Fibroblast of skin of left biceps (primary cell): ENCODE measurements at places on chromosomes 11 and 22.

- no peak for DNase-seq
These were observed 149.0 kb downstream of the PKNOX2 start for GRCh38 chr11:125313271-125314219.

GRCh38 chr11:86551288-86552092 is 120.9 kb downstream of the ME3 start:
- DNase-seq = peak; percentile 47

DNA sequence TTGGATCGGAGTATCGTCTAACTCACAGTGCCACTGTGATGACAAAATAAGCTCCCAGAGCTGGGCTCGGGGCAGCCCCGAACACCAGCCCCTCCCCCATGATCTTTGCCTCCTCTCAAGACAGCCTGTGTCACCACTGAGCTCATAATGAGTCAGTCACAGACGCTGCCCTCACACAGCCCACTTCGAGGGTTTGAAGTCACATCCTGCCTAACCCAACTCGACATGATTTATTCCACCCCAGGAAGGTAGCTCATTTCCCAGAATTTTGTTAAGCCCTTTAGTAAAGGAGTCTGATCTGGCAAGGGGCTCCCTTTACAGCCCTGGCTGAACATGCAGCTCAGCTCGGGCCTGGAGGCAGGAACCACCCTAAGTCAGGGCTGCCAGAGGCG is 22.8 kb downstream of the MYH9 start:
- peak; percentile 72 for DNase-seq

DNA sequence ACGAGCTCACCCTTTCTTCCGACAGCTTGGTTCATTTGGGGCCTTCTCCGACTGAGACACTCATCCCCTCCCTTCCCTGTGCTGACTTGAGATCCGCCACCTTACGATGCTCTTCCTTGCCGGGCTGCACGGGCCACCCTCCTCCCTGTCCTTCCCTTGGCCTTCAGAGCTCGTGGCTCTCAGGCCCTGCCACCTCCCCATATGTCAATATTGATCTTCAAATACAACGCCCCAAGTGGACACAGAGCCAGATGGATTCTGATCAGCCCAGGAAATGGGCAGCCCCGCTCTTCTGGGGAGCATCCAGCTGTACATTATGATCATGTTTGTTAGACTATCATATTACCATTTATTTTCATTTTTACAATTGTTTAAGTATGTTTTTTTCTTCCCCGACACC is 812.8 kb downstream of the TBC1D22A start:
- no peak for DNase-seq

DNA sequence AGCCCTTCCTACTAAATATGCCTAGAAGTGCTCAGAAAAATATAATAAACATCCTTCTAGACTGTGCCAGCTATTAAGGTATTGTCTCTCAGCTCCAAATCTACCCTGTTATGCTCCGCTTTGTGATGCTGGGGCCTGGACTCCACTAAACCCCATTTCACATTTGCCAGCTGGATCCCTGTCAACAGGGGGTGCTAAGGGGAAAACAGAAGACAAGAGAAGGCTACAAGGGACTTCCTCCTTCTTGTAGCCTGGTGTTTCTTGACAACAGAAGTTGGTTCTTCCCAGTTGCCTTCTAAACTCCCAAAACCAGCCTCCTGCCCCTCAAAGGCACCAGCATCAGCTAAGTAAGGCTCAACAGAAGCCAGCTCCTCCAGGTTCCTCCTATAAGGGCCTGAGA is 5.2 kb downstream of the NUMA1 start:
- DNase-seq = no peak

GRCh38 chr11:116099541-116099940 is 595.3 kb upstream of the CADM1 start:
- DNase-seq = no peak

DNA sequence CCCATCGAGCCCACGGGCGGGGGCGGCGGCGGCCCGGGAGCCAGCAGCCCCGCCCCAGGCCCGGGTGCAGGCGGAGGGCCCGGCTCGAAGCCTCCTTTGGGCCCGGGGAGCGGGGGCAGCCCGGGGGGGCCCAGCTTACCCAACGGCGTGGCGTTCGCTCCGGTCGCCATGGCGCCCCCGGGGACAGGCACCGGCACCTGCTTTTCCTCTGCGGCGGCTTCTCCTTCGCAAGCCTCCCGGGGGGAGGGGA is 194 bp downstream of the SF1 start:
- no peak for DNase-seq

- DNase-seq = no peak
These were observed 473.4 kb downstream of the MN1 start for GRCh38 chr22:27327981-27328721.

DNA sequence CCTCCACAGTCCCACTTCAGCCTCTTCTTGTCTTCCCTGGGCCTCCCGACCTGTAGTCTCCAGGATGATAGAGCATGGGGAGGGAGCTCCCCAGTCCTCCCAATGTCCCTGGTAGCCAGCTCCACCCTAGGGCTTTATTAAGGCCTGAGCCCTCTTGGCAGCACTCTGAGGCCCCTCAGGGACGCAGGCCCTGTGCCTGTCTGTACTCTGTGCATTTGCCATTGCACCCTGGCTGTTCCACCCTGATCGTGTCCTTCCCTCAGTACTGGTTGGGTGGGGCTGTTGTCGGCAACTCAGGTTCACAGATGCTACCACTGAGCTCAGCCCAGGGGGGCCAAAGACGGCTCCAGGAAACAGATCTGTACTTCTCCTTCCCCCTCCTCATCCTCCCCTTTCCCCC is 7.2 kb downstream of the SSTR3 start:
- no peak for DNase-seq

GRCh38 chr11:10038521-10039302 is 255.3 kb downstream of the SBF2 start:
- DNase-seq = peak; percentile 25

- no peak for DNase-seq
These were observed 310 bp downstream of the TCF20 start for GRCh38 chr22:42270176-42270509.

DNA sequence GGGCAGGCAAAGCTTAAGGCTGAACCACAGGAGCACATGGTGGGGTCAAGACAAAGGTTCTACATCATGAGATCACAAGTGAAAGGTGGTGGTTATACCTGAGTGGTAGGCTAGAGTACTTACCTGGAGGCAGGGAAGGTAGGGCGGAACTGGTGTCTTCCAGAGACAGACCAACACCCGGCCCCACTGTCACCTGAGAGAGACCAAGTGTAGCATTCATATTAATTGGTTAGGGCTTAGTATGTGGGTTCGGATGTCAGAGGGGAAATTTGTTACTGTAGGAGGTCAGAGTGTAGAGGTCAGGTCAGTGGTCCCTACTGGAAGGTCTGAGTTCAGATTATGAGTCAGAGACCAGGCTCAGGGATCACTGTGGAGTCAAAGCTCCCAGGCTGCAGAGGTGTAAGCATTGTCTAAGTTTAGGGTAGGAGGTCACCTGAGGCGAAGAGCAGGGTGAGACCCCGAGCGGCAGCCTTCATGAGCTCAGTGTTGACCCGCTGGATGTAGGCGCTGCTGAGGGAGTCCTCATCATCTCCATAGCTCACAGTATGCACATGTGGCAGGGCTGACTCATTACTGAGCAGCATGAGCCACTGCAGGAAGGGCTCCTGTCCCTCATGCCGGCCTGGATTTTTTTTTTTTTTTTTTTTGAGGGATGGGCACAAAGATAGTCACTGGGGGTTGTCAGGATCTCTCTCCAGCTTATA is 3.2 kb downstream of the TPP1 start:
- no peak for DNase-seq

GRCh38 chr11:10307400-10308200 is 2.7 kb downstream of the ADM start:
- peak; percentile 85 for DNase-seq

DNA sequence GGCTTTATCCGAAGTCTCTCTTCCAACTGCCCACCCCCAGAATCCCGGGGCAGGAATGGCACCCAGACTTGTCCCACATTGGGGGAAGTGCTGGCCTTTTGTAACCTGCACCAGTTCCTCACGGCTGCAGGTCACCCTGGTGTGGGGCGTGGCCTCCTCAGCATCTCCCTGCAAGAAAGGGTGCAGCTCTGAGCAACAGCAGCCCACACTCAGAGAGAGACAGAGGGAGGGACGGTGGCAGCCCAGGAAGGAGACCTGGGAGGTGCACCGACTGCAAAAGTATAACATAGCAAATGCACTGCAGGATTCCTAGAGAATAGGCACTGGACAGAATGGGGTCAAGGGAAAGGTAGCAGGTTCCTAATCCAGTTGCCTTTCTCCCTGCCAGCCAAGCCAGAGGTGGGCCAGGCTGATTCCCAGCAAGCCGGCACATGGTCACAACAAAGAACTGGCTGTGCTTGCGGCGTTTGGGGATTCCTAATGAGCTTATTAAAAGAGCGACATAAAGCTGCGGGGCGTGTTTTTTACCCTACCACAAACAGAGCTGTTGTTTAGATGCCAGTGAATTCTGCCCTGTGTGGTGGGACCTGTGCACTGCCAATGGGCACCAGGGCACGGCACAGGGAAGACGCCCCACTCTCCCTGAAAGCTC is 18.2 kb upstream of the IGSF9B start:
- no peak for DNase-seq

DNA sequence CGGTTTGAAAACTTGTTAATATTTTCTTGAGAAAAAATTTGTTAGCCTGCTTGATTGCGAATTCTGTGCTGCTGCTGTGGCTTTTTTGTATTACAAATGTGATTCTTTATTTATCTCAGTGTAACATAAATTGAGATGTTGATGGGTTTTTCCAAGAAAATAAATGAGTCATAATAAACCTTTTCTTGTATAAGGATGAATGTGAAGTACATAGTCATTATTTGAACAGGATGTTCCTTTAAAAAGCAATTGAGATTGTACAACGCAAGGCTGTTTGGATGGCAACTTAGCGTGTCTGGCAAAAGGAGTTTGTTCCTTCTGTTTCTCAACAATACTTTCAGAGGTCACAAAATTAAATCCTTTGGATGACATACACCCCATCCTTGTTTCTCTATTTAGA is 24.6 kb upstream of the CARD18 start:
- DNase-seq = no peak

GRCh38 chr11:73070653-73071052 is 71.5 kb downstream of the FCHSD2 start:
- no peak for DNase-seq

- no peak for DNase-seq
These were observed 60.3 kb upstream of the IGLL5 start for GRCh38 chr22:22827187-22827939.

- DNase-seq = peak; percentile 58
These were observed 16.1 kb upstream of the OR51M1 start for GRCh38 chr11:5367448-5368074.

- no peak for DNase-seq
These were observed 573.9 kb upstream of the CADM1 start for GRCh38 chr11:116078101-116078591.

GRCh38 chr11:27246925-27247324 is 116.1 kb downstream of the CCDC34 start:
- DNase-seq = no peak

DNA sequence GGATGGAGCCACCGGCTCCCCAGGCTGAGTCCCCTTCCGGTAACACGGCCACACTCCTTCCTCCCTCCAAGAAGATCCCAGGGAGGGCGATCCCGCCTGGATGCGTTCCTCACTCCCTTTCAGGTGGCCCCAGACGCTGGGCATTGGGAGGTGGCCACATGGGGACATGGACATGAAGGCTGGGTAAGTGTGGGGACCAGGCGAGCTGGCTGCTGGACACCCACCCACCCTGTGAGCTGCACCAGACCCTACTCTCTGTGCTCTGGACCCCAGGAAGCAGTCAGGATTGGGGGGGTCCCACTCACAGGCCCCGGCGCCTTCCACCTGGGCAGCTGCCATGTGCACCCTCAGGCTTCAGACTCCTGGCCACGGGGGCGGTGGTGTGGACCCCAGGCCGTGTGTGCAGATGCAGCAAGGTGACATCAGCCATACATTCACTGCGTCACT is 932.8 kb downstream of the BRD1 start:
- no peak for DNase-seq

GRCh38 chr22:38070250-38070921 is 13.2 kb downstream of the PICK1 start:
- DNase-seq = no peak

- DNase-seq = no peak
These were observed 90.8 kb downstream of the LRRC32 start for GRCh38 chr11:76579752-76580151.

DNA sequence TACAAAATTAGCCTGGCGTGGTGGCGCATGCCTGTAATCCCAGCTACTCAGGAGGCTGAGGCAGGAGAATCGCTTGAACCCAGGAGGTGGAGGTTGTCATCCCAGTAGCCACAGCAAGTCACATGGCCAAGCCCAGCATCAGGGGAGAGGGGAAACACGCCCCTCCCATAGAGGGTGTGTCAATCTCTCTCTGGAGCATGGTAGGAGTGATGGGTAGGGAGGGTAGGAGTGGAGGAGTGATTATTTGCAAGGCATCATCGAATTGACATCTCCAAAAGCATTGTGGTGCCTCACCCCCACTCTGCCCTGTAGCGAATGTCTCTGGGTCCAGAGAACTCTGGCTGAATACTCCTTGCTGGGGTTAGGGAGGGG is 6.1 kb upstream of the SSTR3 start:
- no peak for DNase-seq

DNA sequence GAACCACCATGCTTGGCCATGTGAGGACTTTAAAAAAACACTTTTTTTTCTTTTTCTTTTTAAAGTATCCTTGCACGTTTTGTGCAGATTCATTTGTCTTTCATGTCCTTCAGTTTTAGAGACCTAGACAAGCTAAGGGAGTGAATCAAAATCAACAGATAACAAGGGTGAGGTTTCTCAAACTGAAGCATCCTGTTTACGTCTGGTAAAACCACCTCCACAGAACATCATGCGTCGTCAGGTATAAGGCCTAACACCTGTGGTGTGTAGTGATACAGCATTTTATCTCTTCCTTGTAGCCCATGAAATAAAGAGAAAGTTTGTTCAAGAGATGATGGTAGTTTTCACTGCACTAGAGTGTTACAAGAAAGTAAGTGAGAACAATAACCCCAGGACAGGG is 26.3 kb upstream of the CSF2RB start:
- DNase-seq = no peak

DNA sequence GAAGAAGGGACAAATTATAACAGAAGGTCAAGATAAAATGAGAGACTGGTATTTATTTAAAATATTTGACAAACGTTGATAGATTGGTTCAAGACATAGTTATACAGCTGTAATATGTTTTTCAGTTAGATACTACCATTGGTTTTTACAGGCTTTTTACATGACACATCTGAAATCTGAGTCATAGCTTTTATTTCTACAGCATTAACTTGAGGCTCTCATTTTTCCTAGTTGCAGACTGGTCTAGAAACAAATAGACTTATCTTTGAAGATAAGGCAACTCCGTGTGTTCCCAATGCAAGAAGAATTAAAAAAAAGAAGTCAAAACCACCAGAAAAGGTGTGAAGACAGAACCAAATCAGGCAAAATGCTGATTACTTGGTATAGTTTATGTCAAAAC is 31.3 kb downstream of the CEP57 start:
- no peak for DNase-seq

DNA sequence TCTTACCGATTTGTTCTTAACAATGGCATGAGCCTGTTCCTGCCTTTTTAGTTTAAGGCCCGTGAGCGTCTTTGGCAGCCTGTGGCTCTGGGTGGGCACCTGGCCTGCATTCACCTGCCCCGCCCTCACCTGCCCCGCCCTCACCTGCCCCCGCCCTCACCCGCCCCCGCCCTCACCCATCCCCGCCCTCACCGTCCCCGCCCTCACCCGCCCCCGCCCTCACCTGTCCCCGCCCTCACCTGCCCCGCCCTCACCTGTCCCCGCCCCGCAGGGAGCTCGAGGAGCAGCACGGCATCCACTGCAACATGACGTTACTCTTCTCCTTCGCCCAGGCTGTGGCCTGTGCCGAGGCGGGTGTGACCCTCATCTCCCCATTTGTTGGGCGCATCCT is 14.2 kb downstream of the GATD1 start:
- no peak for DNase-seq
